ENCODE measurements at places on chromosomes 1 and 21.

DNA sequence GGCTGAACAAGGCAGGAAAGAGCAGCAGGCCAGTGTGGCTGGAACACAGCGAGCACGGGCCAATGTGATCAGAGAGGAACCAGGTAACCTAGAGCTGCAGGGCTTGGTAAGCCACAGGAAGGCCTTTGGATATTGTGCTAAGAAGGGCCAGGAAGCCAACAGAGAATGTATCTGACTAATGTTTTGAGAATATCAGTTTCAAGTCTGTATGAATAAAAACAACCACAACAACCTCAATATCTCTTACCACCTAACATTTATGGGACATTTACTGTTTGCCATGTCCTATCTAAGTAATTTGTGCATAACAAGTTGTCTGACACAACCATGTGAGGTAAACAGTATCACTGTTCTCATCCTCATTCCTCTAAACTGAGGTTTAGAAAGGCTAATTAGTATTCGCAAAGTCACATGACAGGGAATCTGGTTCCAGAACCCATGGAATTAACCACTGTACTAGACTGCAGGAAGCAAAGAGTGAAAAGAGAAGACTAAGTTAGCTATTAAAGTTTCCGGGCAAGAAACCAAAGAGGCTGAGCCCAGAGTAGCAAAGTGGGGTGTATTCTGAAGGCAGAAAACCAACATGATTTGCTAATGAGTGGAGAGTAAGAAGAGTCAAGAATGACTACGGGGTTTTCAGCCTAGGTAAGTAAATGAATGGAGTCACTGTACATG is 38.9 kb downstream of the SPRTN start:
- DNase-seq, result no peak

- no peak for DNase-seq
Measured at GRCh38 chr1:245770156-245770555, 615.4 kb downstream of the KIF26B start.

DNA sequence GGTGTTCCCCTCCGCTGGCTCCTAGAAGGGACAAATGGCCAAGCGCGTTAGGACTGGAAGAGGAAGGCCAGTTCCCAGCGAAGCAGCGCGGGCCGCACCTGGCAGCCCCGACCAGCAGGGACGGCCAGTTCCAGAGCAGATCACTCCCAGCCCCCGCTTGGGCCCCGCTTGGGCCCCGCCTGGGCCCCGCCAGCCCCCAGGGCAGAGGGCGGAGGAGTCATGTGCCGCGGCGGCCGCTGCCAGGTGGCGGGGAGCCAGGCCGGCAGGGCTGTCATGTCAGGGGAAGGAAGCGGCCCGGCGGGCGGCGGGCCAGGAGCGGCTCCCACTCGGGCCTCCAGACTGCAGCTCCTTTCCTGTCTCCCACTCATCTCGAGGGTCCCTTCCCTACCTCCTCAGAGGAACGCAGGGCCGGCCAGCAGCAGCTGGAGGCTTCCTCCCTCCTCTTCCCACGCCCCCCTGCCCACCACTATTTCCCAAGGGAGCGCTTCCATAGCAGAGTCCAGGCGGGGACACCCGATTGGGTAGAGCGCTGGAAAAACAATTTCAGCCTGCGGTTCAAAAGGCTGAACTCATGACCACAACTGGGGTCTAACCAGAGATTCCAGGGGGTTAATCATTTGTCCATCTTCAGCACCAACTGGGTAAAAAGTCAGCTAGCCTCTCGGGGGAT is 16.5 kb downstream of the ZNF697 start:
- no peak for DNase-seq

DNA sequence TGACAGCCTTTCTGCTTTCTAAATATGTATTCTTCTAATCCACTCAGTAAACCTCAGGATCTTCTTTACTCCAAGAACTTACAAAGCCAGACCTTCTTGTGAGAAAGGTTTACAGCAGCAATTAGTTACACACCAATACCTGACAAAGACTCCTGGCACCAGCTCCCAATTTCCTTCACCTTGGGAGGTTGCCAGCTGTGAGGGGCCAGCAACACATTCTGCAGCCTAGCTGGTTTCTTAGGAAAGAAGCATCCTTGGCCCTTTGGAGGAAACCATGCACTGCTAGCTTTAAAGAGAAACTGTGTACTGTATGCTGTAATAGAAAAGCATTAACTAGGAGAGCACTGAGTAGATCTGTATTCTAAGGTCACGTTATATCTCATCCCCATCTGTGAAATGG is 10.8 kb downstream of the FYB2 start:
- DNase-seq, result no peak

GRCh38 chr1:204438628-204439027 is 27.0 kb upstream of the PPP1R15B start:
- DNase-seq, result no peak

DNA sequence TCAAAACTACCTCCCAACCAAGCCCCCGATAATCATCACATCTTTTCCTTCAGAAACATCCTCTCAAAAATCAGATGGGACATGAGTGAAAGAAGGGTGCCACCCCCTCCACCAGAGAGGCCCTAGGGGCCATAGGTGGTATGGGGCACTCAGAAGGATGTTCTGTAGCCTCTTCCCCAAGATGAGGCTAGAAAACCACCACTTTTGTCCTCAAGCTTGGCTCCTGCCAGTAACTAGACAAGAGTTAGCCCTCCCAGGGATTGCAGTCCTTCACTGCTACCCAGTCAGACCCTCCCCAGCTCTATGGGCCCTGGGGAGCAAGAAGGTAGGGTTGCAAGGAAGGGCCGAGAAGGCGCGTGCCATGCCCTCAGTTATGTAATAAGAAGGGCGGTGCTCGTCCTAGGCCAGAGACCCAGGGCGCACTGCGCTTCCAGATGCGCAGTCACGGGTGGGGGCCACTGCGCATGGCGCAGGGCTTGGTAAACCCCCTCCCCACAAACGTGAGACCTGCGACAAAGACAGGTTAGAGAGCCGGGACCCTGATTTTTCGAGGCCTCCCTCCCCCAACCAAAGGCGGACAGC is 69.7 kb downstream of the CD46 start:
- DNase-seq, result no peak

DNA sequence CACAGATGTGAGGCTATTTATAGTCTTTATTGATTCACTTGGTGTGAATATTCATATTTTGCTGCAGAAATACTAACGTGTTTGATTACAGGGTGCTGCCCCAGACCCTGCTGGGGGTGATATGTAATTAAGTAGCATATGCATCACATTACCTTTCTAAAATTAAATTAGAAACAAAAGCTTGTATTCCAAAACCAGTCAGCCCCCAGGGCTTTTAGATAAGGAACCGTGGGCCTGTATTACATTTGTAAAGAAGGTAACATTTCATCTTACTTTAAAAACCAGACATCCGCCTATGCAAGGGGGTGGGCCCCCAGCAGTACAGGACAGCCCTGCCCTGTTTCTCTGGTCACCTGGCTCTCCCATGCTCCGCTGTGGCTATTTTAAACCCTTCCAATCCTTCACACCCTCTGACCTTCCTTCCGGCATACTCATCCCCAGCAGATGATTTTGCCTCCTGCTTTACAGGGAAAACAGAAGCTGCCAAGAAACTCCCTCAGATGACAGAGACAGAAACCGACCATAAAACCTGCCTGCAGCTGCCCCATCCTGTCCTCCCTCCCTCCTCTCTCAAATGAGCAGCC is 22.0 kb upstream of the KCNC4 start:
- DNase-seq, result no peak

- no peak for DNase-seq
Measured at GRCh38 chr1:64417803-64418202, 52.1 kb upstream of the CACHD1 start.

DNA sequence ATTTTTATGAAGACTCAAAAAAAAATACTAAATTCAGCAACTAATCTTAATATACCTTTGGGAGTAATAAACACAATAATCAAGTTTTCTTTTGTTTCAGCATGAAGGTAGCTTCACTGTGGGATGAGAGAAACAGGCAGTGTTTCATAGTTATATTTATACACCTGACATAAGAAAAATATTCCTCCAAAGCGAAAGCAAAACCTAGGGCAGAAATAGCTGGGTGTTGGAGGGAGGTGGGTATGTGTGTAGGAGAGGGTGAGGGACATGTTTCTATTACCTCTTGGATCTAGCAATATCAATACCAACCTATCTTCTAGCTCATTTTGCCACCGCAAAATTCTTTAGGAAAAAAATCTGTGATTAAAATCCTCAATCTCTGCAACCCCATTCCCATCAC is 24.9 kb upstream of the MAN1A2 start:
- no peak for DNase-seq

- DNase-seq, result no peak
Measured at GRCh38 chr1:201647094-201647493, 108.2 kb downstream of the NAV1 start.

- DNase-seq, result no peak
Measured at GRCh38 chr1:54070171-54070837, 16.9 kb downstream of the TCEANC2 start.

- no peak for DNase-seq
Measured at GRCh38 chr1:244160455-244161235, 109.6 kb downstream of the ZBTB18 start.

- no peak for DNase-seq
Measured at GRCh38 chr1:10795276-10796021, 997 bp downstream of the CASZ1 start.

DNA sequence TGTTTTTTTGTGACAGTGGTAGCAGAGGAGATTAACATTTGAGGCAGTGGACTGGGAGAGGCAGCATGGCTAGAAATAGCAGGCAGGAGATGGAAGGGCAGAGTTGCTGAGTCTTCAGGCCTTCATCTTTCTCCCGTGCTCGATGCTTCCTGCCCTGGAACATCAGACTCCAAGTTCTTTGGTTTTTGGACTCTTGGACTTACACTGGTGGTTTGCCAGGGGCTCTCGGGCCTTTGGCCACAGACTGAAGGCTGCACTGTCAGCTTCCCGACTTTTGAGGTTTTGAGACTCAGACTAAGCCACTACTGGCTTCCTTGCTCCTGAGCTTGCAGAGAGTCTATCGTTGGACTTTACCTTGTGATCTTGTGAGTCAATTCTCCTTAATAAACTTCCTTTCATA is 24.2 kb upstream of the LEFTY2 start:
- DNase-seq, result no peak

DNA sequence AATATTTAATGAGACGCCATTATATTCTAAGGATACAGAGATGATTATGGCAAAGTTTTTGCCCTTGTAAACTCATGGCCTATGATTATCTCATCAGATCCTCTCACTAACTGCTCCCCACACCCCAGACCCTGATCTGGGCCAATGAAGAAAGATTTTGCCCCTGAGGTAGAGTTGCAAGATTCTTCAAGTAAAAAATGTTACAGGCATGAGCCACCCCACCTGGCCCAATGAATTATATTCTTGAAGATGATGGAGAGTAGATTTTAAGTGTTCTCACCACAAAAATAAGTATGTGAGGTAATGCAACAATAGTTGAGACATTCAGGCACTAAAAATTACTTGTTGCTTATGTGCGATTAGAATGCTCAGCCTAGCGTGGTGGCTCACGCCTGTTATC is 1.8 kb upstream of the CNR2 start:
- DNase-seq, result no peak

- no peak for DNase-seq
Measured at GRCh38 chr1:228149406-228150119, at the start of gene GJC2. GJC2 (plus strand) TSS chr1:228149930; CDS start chr1:228157759, 7,829 bp downstream.

- DNase-seq, result no peak
Measured at GRCh38 chr1:203049576-203050180, 23.4 kb downstream of the PPFIA4 start.

DNA sequence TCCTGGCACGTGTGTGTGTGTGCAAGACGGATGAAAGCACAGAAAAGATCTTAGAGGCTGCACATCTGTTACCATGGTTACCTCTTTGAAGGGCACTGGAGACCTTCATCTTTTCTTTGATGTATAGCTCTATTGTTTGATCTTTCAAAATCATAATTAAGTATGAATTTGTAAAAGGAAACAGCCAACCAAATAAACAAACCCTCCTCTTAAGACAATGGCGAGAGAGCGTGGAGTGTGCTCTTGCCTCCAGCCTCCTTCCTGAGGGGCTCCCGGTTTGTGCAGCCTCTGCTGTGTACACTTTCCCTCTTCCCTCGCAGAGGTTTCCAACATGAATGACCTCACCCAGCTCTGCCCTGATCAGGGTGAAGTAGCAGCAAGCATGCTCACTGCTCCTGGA is 27.9 kb downstream of the CACNA1S start:
- DNase-seq, result no peak

DNA sequence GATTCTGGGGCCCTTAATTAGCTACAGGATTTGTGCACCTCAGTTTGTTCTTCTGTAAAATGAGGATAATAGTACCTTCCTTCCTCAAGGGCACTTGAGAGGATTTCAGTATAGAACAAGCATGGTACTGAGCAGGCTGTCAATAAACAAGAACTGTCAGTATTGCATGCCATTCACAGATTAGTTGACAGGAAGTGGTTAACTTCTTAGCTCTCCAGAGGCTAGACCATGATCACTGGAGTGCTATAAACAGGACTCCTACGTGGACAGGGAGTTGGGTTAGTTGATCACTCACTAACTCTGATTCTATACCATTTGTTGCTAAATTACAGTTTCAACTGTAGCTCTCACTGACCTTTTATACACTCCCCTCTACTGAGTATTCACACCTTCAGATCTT is 126.2 kb upstream of the DAB1 start:
- no peak for DNase-seq

DNA sequence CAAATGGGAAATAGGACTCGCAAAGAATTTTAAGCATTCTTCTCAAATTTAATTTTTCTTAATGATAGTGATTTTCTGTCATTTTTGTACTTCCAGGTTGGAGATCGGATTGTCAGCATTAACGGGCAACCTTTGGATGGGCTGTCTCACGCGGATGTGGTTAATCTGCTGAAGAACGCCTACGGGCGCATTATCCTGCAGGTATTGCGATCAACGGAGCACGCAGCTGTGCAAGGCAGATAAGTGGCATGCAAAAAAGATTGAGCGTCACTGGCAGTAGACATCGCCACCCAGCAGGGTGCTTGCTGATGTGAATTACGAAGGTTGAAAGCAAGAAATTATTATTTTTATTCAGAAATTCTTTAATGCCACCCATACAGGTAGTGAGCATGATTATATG is 65.9 kb upstream of the L1TD1 start:
- DNase-seq, result no peak

GRCh38 chr1:228370439-228370940 is 36.1 kb downstream of the TRIM11 start:
- no peak for DNase-seq

GRCh38 chr21:17527711-17528110 is 14.9 kb downstream of the CXADR start:
- DNase-seq, result no peak

DNA sequence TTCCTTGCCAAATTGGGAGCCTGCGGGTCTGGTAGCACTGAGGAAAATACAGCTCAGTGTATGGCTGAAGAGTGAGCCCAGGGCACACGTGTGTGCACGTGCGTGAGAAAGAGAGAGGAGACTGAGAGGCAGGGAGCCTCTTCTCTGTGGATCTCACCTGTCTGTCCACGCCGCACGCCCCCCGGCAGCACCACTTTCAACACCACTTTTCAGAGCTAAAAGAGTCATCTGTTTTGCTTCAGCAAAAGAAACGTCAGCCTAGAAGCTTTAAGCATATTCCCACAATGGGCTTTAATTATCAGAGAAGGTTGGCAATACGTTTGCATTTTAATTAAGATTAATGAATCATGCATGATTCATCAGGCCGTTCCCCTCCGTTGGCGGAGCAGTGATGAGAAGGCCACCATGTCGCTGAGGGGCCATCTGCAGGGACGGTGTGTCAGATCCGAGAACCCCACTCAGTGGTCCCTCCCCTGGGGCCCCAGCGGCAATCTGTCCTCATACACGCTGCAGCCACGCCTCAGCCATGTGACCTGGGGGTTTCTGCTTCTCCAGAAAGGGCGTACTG is 56.8 kb downstream of the SIK1 start:
- DNase-seq, result no peak

- DNase-seq, result no peak
Measured at GRCh38 chr1:47380699-47381098, 35.4 kb upstream of the FOXE3 start.
